ENCODE measurements at places on chromosomes 3 and 15.

DNA sequence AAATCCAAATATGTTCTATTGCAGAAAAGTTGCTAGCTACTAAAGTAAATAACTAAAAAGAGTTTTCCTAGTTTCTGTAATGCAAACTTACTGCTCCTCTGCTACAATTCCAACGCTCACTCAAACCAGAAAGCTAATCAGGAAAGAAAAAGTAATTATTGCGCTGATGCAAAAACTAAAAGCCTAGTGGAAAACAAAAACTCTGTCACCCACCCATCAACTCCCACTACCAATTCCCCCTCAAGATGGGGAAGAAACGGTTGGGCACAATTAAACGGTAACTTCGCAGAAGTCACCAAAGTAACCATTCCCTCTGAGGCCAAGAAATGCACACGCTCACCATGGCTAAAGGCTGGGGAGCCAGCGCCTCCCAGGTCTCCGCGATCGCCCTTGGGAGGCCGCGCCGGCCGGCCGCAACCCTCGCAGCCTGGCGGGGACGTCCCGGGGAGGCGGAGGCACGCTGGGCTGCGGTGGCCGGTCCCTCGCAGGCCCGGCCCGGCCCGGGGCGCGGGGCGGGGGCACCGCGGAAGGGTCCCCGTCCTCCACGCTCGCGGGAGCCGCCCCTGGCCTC is 684 bp downstream of the SLTM start:
- DNase-seq = peak; percentile 23

- DNase-seq = no peak
Observed at GRCh38 chr3:153704115-153704514, 417.1 kb upstream of the ARHGEF26 start.

DNA sequence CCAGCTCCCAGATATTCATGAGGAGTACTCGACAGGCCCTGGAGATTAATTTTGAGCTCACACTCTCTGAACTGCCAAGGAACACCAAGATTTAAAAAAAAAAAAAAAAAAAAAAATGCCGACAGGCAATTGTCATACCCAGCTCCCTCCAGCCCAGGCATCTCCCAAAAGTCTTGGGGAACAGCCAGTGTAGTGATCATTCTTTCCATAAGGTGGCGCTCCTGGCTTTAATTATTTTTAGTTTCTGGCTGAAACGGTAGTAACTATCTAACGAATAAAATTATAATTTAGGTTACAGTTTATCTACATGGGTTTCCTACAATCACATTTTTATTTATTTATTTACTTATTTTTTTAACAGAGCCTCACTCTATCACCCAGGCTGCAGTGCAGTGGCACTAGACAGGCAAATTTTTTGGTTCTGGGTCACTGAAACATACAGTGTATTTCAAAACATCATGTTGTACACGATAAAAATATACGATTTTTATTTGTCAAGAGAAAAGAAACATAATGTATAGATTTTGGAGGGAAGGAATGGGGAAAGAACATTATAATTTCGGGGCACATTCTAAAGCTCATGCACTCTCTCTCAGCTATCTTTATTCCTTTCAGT is 157.3 kb downstream of the ADAMTS9 start:
- DNase-seq = peak; percentile 39

DNA sequence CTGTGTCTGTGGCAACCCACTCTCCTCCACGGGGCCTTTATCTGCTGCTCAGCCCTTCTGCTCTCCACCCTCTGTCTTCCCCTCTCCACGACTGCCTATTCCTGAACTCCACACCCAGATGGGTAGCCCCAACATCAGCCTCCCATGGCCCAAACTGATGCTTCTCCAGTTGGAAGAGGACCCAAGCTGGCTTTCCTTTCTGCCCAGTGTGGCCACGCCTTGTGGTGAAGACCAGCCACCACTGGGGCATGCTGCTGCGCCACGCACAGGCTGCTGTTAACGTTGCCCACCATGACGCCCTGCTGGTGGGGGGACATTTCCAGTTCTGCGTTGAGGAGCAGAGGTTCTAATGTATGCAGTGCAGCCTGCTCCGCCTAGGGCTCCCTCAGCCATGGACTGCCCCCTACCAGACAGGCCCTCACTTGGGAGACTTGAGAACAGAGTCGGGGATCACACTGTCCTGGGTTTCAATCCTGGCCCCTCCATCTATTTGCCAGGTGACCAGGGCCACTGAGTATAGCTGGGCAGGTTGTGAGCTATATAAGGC is 26.9 kb downstream of the CFAP100 start:
- DNase-seq = no peak

- no peak for DNase-seq
Observed at GRCh38 chr15:35673093-35673684, 127.2 kb upstream of the DPH6 start.

- DNase-seq = no peak
Observed at GRCh38 chr3:188568736-188569135, 414.8 kb downstream of the LPP start.
